ENCODE measurements at places on chromosomes 11 and 22.

DNA sequence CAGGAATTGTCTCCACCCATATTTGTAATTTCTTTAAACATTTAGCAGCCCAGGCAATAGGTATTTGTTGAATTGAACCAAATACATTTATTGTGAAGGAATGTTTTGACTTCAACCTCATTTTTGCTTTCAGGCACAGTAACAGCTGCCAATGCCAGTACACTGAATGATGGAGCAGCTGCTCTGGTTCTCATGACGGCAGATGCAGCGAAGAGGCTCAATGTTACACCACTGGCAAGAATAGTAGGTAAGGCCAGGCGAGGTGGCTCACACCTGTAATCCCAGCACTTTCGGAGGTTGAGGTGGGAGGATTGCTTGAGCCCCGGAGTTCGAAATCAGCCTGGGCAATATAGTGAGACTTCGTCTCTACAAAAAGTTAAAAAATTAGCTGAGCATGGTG is 20.9 kb downstream of the ACAT1 start:
- DNase-seq = no peak

- peak; percentile 82 for DNase-seq
Measured at GRCh38 chr11:122215244-122215992, 99.4 kb upstream of the BLID start.

DNA sequence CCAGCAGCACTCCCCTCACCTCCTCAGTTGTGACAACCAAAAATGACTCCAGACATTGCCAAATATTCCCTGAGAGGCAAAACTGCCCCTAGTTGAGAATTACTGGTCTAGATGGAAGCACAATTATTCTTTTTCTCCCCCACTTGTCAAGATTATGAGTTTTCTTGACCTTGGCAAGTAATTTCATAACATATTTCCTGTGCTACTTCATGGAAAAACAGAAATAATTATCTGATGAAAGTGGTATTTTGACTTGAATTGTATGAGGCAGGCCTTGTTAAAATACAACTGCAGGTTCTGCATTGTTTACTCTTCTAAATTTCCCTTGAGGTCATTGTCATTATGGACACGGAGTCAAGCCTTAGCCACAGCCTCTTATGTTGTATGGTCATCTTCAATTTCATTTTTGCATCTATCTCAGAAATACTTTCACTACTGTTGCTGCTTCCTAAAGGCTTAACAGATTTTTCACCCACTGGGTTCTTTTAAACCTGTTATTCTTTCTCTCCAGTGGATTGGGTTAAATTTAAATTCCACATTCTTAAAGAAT is 32.2 kb upstream of the LDLRAD3 start:
- DNase-seq = no peak

- DNase-seq = no peak
Measured at GRCh38 chr11:73013021-73013420, 129.1 kb downstream of the FCHSD2 start.

DNA sequence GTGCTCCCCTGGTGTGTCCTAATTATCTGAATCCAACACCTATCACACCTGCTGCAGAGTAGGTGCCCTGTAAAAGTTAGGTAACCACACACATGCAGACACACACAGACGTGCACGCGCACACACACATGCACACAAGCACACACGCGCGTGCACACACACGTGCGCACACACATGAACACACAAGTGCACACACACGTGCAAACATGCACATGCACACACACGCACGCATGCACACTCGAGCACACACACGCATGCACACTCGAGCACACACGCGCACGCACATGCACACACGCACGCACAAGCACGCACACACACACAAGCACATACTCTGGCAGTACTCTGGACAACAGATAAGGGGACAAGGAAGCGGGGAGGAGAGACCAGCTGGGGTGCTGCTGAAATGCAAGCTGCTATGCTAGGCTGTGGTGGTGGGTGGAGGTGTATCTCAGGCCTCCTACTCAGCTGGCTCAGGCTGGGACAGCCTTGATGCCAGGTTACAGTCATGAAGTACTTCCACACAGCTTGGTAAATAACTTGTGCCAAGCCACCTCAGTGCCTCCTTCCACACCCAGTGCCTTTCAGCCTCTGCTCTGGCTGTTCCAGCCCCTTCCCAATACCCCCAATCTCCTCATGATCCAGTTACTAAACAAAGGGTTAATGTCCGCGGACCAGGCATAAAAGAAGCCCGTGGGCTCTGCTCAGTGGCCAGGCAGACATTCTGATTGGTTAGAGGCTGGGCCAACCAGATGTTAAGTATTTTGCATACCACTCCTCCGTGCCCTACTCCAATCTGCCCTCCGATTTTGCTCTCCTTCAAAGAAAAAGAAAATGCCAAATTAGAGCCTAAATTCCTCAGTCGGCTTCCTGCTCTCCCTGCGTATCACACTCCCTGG is 374.1 kb downstream of the TENM4 start:
- no peak for DNase-seq

DNA sequence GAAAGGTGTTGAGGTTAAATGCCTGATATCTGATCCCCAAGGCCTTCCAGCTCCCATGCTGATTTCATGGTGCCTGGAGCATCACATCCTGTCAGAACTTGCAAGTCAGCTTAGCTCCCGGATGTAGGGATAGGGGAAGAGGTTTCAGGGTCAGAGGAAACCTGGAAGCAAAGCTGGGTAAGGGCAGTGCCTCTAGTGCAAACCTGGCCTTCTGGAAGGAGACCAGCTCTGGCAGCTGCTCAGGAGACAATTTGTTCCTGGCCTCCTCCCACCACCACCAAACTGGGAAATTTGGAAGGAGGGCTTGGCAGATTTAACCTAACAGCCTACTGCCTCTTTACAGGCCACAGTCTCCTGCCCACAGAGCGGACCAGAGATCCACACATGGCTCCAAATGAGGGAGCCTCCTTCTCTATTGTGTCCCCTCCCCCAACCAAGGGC is 9.2 kb upstream of the TSKU start:
- DNase-seq = no peak

DNA sequence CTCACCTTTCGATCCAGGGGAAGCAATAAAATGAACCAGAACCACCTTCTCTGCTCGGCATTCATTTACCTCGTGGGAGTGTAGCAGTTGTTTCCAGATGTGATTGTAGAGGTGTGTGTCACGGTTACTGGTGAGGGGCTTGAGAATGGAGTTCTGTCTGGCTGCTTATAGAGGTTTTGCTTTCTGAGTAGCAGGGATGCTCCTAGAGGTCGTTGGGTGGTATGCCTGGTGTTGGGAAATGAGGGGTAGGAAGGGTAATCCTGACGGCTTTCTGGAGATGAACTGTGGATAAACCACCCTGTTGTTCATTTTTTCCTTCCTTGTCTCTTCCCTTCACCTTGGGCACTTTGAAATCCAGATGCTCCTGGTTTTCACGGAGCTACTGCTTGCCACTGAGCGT is 8.1 kb downstream of the TEAD1 start:
- no peak for DNase-seq

GRCh38 chr11:107744736-107745135 is 32.9 kb upstream of the SLN start:
- DNase-seq = no peak

DNA sequence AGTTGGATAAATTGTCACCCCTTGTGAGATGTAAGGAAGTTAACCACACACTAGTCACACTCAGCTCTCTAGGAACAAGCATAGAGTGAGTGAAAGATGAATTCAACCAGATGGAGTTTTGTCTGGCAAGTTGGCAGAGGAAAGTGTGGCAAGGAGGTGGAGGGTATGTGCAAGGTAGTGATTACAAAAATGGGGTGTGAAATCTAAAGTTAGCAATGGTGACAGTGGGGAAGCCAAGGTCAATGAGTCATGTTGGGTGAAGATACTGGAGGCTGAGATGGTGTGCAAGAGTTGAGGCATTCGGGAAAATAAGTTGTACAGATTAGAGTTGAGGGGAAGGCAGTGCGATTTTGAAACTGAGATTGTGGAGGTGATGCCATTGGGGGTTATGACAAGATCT is 33.7 kb downstream of the MRGPRX2 start:
- no peak for DNase-seq

- peak; percentile 62 for DNase-seq
Measured at GRCh38 chr22:24181088-24181995, at the start of gene SUSD2. Gene SUSD2, plus strand, starts transcription at chr22:24181487. Its CDS starts 33 bp downstream, at chr22:24181520.

DNA sequence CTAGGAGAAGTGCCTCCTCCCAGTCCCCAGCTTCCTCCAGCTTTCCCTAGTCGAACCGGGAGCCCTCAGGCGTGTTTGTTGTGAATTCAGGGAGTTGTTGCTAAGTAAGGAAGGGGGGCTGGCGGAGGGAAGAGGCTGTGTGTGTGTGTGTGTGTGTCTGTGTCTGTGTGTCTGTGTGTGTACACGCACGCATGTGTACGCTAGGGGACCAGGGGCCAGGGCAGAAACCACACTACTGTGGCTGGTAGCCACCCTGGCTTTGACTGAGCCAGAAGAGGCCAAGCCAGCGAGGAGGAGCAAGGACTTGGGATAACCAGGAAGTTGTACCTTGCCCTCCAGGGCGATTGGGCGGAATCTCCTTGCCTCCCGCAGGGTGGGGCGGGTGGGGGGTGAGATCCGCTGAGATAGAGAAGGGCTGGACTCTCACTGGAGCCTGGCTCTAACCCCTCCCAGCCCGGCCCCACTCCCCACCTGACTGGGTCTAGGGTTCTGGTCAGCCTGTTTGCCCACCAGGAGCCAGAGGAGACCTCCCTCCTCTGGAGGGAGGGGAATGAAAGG is 7.5 kb downstream of the BCL9L start:
- peak; percentile 94 for DNase-seq

- DNase-seq = no peak
Measured at GRCh38 chr11:117723277-117724024, 73.6 kb downstream of the DSCAML1 start.

DNA sequence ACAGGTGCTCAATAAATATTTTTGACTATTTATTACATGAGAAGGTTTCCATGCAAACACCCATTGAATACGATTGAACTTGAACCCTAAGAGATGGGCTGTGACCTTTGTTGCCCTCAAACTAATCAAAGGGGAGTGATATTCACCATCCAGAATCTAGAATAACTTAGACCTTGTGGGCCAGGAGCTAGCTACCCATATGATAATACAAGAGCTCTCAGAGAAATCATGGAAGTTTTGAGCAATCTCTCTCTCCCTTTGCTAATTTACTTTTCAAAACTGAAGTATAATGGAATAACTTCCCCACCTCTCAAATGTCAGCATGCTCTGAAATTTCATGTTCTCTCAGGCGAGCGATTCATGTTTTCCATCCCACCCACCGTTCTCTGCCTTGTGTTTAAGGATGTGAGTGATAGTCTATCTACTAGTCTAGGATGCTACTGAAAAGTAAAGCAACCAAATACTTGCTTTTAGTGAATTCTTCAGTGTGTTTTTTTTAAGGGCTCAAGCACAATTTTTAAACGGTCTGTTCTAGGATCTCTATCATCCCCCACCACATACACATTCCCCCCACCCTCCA is 33.3 kb downstream of the BARX2 start:
- DNase-seq = no peak

DNA sequence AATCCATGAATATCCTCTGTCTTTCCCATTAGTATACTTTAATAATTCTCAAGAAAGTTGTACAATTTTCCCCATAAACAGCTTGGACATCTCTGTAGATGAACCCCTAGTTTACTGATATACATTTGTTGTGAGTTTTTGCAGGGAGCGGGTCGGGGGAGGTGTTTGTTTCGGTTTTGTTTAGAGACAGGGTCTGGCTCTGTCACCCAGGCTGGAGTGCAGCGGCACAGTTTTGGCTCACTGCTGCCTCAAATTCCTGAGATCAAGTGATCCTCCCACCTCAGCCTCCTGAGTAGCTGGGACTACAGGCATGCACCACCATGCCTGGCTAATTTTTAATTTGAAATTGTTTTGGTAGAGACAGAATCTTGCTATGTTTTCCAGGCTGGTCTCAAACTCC is 57.6 kb downstream of the IGLL5 start:
- no peak for DNase-seq

DNA sequence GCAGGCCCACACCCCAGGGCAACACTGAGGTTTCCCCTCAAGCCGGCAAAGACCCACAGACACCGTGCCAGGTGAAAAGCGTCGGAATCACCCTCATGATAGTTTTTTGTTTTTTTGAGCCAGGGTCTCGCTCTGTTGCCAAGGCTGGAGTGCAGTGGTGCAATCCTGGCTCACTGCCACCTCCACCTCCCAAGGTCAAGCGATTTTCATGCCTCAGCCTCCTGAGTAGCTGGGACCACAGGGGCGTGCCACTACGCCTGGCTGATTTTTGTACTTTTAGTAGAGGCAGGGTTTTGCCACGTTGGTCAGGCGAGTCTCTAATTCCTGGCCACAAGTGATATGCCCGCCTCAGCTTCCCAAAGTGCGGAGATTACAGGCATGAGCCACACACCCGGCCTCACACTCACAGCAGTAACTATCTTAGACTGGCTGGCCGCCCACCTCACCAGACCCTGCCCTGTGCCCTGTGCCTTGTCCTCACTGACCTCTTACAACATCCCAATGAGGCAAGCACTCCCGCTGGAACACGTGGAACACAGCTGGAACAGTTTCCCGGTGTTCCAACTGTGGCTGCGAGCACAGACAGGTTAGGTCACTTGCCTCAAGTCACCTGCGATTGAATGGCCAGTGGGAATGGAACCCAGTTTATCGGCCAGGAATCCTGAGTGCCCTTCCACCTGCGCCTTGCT is 21.1 kb downstream of the LRRC10B start:
- DNase-seq = no peak

- DNase-seq = peak; percentile 68
Measured at GRCh38 chr11:79501707-79502106, 60.9 kb upstream of the TENM4 start.

- DNase-seq = no peak
Measured at GRCh38 chr11:118673361-118674081, 5.9 kb downstream of the TREH start.

- no peak for DNase-seq
Measured at GRCh38 chr22:24437741-24438328, 10.4 kb downstream of the ADORA2A start.

GRCh38 chr11:80317612-80318011 is 876.8 kb upstream of the TENM4 start:
- DNase-seq = no peak

- no peak for DNase-seq
Measured at GRCh38 chr22:45254388-45254787, 13.7 kb upstream of the KIAA0930 start.

DNA sequence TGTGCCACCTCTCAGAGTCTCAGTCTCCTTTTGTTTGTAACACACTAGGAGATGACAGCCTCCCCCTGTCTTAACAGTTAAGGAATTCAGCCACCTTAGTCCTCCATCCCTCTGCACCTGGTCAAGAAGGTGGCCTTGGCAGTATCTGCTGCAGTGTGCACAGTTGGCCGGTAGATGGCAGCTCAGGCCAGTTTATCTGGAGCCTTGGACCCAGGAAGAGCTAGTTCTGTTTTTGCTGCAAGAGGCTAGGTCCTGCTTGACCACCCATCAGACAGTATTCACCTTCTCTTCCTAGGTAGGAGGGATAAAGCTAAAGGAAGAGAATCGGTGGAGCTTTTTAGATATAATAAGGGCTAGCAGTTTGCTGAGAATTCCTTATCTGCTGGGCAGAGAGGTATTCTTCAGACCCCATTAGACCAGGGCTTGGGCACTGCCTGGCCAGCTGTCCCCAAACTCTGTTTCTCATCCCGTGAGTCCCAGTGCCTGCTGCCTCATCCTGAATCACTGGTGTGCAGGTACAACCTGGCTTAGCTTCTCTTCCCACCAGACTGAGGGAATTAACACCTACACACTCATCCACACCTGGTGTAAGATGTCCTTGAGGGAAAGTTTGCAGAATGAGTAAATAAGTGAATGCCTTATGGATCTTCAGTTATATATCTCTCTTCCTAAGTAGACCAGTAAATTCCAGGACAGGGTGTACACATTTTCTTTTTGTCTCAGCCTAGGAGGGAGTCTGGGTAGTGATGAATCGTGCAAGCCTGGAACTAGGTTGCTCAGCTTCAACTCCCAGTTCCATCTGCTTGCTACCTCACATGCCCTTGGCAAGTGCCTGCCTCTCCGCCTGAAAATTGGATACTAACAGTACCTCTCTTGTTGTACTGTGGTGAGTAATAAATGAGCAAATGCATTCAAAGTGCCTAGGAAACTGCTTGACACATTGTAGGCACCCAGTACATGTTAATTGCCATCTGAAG is 70.8 kb upstream of the NARS2 start:
- DNase-seq = peak; percentile 82
